GM12891 (cell line): ENCODE measurements at places on chromosomes 2 and 18.

- no peak for DNase-seq
These were observed 192.0 kb downstream of the SLC8A1 start for GRCh38 chr2:40259900-40260299.

GRCh38 chr2:51995293-51995692, 963.4 kb upstream of the NRXN1 start:
- no peak for DNase-seq

DNA sequence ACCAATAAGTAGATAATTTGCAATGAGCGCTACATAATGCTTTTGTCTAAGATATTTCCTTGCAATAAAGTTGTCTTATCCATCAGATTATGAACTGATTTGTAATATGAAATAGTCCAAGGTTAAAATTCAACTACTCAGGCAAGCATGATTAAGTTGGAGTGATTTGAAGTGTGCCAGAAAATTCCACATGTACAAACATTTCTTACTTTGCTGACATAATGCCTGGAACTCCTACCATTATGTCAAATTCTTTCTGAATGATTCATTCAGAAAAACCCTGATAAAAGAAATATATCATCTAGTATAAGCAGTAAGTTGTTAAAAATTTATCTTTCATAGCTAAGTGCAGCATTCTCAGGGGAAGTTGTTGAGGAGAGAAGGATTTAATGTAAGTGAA, 87.3 kb downstream of the CBLN2 start:
- DNase-seq = no peak

GRCh38 chr2:130951018-130951417, 114.3 kb downstream of the ARHGEF4 start:
- no peak for DNase-seq

- DNase-seq = no peak
These were observed 17.9 kb downstream of the CYP26B1 start for GRCh38 chr2:72129681-72130340.

GRCh38 chr18:28439870-28440269, 262.9 kb upstream of the CDH2 start:
- DNase-seq = no peak

DNA sequence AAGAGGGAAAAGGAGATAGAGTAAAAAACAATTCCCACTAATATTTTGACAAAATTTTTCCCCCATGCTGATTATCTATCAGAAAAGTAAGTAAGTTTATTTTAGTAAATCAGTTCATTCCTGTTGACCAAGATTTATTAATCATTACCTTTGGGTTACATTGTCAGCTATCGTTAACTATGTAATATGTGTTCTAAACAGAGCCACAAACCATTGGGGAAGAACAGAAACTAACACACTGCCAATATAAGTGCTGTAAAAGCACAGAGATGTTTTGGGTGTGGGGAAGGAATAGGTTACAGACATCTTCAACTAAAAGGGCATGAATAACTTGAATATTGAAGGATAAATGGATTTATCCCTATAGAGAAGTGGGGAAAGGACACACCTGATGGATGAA, 42.5 kb upstream of the ACADL start:
- DNase-seq = no peak

DNA sequence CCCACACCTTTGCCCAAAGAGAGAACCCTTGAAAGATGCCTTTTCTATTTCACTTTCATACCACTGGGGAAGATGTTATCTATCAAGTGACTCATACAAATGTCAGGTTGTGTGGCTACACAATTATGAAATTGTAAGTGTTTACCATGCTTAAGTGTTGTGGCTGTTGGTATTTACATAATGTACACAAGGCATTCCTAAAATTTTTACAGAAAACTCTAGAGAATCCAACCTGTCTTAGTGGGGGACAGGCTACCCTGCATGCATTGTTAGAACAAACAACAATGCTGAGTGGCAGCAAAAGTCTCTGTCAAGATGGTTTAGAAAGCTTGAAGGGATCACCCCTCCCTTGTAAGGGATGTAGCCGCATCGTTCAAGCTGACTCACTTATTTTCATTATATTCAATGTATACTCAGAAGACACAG, 5.5 kb upstream of the MGAT4A start:
- DNase-seq = no peak

GRCh38 chr18:7233134-7233810, 2.4 kb downstream of the LRRC30 start:
- DNase-seq = no peak

DNA sequence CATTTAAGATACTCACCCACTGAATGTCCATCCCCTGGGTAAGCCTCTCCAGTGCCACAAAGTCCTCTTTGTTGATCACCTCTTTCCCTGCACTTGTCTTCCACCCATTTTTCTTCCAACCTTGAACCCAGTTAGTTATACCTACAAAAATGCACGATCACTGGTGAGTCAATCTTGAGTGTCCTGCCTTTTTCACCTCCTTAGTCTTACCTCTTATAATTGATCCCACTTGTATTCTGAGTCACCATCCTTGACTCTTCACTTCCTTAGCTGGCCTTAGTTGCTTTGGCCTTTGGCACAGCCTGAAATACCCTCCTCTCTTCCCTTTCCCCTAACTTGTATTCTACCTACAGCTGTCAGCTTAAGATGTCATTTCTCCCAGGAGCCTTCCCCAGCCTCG, 10.2 kb downstream of the RNASEH1 start:
- DNase-seq = no peak

DNA sequence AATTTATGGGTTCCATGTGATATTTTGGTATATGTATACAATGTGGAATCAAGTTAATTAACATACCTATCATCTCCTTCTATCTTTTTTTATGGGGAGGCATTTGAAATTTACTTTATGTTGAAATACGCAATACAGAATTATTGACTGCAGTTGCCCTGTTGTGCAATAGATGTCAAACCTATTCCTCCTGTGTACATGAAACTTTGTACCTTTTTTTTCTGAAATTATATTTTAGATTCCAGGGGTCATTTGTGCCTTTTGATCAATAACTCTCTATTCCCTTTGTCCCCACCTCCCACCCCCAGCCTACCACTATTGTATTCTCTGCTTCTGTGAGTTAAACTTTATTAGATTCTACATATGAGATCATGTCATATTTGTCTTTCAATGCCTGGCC, 369.9 kb downstream of the FSIP2 start:
- no peak for DNase-seq

GRCh38 chr2:19140463-19141208, 217.8 kb downstream of the OSR1 start:
- no peak for DNase-seq

GRCh38 chr2:77270433-77270832, 251.7 kb downstream of the LRRTM4 start:
- no peak for DNase-seq

GRCh38 chr2:79832511-79833234, 319.8 kb downstream of the CTNNA2 start:
- DNase-seq = no peak

- no peak for DNase-seq
These were observed 261.4 kb downstream of the CYP26B1 start for GRCh38 chr2:71886241-71886640.

GRCh38 chr2:7037340-7038333, 120.4 kb downstream of the RNF144A start:
- peak; percentile 52 for DNase-seq

GRCh38 chr2:65043001-65043400, 13.2 kb upstream of the CEP68 start:
- DNase-seq = no peak

DNA sequence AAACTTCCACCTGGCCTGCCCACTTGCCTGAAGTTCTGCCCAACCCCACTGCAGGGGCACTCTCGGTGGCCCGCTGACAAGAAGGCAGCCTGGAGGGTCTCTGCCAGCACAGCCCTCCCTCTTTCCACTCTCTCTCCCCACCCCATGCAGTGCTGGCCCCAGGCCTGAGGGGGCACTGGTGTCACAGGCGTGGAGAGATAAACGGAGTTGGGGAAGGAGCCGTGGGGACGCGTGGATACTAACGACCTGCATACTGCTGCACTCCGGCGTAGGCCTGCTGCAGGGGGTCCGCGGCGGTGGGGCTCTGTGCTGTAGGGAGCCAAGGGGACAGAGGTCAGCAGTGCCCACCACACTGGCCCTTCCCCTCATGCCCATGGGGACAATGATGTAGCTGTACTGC, 299.3 kb downstream of the CELF4 start:
- DNase-seq = no peak

DNA sequence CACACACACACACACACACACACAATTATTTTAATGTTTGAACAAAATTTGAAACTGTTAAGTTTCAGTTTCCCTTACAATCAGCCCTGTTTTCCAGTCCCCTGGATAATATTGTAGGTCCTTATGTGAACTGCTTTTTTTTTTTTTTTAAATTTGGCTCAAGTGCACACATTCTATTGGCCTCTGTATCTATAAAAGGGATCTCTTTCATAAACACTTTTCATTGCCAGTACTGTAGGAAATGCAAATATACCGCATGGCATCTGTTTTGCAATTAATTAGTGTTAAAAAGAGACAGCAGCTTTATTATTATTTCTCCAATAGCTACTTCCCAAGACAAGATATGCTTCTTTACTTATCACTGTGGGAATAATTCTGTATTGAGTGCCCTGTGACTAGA, 738.7 kb downstream of the EPHA4 start:
- no peak for DNase-seq

DNA sequence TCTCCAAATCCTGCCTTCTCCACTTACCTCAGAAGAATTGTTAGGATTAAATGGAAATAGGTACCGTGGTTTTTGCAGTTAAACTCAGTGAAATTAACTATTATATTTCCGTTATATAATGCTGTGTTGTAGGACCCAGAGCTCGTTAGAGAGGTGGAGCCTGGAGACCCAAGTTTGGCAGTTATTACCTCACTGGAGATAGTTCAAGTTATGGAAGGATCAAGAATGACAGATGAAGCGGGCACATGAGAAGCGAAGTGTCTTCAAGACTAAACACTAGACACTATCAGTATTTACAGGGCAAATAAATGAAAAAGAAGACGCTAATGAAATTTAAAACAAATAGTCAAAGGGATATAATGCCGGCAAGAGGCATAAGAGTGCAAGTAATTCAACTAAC, 866 bp downstream of the CWC22 start:
- DNase-seq = no peak

GRCh38 chr2:191382801-191383200, 137.6 kb downstream of the MYO1B start:
- no peak for DNase-seq

DNA sequence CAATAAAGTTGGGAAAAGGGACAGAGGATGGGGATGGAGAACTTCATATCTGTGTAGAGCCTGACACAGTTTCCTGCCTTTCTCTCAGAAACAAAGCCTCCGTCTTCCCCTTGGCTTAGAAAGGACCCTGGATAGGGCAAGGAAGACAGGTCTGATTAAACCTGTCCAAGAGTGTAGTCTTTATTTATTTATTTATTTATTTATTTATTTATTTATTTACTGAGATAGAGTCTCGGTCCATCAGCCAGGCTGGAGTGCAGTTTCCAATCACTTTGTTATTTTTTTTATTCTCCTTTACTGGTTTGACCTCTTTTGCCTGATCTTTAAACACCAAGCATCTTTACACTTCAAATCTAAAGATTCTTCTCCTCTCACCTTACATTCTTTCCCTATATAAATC, 10.3 kb downstream of the CCL20 start:
- no peak for DNase-seq

GRCh38 chr2:167331636-167332232, 443.5 kb downstream of the XIRP2 start:
- no peak for DNase-seq

- no peak for DNase-seq
These were observed 291.2 kb upstream of the DDX18 start for GRCh38 chr2:117523267-117523666.

- DNase-seq = no peak
These were observed 2.7 kb downstream of the ID2 start for GRCh38 chr2:8684540-8684877.

DNA sequence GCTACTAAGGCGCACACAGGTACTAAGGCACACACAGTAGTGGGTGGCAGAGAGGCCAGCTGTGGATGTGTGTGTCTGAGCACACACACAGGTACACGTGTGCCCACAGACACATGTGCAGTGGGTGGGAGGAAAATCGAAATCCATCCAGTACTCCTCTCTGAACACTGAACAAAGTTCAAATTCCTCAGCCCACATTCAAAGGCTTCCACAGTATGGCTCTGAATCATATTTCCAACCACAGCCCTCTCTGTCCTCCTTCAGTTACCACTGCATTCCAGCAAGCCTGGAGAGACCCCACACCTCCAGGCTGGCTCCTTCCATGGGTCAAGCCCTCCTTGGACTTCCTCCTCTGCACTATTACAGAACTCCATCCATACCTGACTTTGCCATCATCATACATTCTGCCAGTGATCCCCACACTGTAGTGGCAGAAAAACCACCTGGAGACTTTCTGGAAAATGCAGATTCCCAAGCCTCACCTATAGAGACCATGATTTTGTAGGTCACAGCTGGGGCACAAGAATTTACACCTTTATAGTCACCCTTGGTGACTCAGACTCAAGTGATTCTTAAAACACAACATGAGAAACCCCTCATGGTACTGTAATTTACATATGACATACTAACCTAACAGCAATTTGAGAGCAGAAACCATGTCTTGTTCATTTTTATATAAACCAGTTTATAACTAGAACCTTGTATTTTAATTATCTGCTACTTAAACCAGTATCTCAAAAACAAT, 31.4 kb downstream of the EPG5 start:
- no peak for DNase-seq

GRCh38 chr18:6444466-6445228, 29.9 kb upstream of the L3MBTL4 start:
- no peak for DNase-seq

- no peak for DNase-seq
These were observed 14.9 kb upstream of the ECEL1 start for GRCh38 chr2:232502511-232502910.

DNA sequence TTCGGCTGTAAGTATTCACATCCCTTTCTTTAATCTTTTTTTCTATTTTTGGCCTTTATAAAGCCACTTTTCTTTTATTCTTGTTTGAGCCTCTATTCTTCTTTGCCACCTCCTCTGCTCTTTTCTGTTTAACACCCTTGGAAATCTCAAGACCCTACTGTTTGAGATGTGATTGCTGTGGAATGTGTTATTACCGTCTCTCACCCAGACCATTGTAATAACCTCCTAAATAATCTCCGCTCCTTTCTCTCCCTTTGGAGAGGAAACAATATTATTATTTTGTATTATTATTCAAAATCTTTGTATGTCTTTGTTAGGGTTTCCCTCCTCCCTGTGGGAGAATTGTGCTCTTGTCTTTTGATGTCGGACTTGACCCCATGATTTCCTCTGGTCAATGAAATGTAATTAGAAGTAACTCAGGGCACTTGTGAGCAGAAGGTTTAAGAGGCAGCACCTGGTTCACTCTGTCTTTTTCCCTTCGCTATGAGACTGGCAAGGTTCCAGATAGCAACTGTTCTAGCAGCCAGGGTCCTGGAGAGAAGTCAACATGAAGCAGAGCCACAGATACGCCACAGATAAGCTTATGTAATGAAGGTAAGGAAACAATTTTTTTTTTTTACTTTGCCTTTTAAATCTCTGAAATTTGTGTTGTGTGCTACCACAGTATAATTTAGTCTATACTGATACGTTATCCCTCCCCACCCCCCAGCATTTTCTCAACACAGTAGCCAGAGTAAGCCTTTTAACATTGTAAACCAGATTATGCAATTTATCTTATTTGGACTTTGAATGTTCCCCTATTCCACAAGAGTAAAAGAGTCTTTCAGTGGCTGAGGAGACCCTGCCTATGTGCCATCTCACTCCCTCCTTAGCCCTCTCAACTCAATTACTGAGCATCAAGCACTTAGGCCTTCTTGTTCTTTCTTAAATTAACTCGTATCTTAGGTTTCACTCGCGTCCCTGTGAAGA, 601.2 kb upstream of the ZNF804A start:
- no peak for DNase-seq
